ENCODE measurements at places on chromosomes 12 and 14. TPM values are rescaled to one million over a fixed set of nuclear protein-coding genes. Genes with fewer than 3 reads are reported as not detected.

The DHRS4 gene
- 12.5 TPM for total RNA-seq

The SIRT4 gene
- total RNA-seq = 2.5 TPM

The RAP1B gene
- 160 TPM for total RNA-seq

The AHNAK2 gene
- 0.09 TPM for total RNA-seq

The RAB3IP gene
- total RNA-seq = 9.9 TPM

The KRT2 gene
- not detected for total RNA-seq

The NRXN3 gene
- not detected for total RNA-seq

The IL26 gene
- total RNA-seq = not detected

The OVCH1 gene
- not detected for total RNA-seq

The CLEC6A gene
- not detected for total RNA-seq

The ACSS3 gene
- total RNA-seq = 0.40 TPM

The ACRBP gene
- 18.0 TPM for total RNA-seq

The PTGDR gene
- total RNA-seq = not detected

Data from K562 (cell line).